ENCODE measurements at places on chromosomes 6 and 20.

DNA sequence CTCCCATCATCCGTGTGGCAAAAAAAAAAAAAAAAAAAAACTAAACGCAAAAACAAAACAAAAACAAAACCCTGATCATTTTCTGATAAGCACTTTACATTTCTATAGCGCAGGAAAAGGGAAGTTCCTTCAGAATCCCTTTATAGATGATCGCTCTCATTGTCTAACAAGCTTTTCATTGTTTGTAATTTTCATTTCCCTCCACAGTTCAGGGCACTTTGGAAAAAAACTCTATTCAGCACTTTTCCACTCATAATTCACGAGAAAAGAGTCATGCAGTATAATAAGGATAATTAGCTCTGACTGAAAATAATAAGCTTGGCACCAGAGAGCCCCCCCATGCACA is 89.4 kb upstream of the ATXN1 start:
- no peak for DNase-seq

DNA sequence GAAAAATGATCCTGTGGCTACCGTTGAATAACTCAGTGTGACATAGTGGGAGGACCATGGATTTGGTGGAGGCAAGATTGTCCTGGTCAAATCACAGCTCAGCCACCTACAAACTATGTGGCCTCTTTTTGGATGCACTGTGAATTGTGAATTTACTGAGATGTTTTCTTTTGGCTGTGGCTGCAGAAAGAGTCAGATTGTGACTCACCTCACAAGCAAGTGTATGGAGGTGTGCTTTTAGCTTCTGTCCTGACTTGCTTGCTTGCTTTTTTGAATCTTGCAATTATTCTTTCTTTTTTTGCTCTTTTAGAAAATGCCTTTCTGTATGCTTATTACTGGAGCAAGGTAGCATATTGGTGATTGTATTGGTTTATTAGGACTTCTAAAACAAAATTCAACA is 122.9 kb upstream of the FOXO3 start:
- DNase-seq = no peak

GRCh38 chr6:28768187-28768913 is 155.4 kb downstream of the TRIM27 start:
- DNase-seq = no peak

DNA sequence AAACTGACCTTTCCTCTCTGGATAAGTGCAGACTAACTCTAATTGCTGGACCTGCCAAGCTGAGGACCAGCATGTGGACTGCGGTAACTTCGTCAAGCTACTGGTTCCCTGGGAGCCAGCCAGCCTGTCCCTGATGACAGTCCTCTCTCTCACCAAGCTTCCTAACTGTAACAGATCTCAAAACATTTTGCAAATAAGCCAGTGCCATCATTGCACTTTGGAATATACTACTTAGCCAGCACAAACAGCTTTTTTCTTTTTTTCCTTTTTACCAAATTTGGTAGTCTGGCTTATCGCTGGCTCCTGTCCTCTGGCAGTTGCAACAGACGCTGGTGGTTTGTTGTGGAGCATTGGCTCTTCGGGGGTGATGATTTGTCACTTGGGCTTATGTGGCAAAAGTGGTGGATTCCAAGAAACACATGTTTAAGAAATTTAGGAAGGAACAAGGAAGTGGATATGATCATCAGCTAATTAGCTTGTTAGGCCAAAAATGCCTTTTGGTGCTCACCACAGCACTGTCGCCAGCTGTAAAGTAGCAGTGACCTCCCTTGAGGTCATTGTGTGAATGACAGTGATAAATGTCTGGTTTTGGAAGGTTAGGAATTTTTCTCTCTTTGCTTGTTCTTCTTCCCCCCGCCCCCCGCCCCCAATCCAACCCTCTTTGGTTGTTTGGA is 171.7 kb downstream of the CLIC5 start:
- no peak for DNase-seq

- DNase-seq = no peak
Measured at GRCh38 chr20:33477386-33478234, 12.3 kb upstream of the CBFA2T2 start.

DNA sequence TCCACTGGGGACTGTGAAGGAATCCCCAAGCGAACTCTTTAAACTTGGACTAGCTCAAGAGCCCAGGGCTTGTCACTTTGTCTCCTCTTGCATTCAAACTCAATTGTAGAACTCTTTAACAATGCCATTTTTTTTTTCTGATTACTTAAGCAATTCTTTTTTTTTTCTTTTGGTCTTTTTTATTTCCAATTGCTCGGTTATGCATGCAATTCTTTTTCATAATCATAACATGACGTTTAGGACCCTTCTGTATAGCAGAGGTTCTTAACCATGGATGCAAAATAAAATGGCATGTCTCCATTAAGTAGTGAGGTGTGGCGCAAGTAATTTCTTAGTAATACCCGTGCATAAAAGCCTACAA is 466 bp upstream of the BFSP1 start:
- no peak for DNase-seq

DNA sequence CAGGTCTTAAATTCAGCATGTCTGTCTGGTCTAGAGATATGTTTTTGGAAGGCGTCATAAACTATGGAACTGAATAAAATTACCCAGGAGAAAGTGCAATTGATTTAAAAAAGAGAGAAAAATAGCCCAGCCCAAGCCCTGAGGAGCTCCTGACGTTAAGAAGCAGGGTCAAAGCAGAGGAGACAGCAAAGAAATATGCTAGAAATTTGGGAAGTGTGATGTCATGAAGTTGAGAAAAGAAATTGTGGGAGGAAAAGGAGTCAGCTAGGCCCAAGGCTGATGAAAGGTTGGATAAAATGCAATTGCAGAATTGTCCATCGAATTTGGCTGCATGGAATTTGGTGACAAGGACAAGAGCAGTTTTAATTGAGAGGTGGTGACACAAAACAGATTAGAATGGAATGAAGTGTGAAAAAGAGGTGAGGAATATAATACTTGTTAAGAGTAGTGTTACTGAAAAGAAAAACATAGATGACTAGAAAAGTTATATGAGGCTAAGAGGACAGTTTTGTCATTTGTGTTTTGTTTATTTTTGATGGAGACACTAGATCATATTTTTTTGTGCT is 381.6 kb downstream of the LAMA2 start:
- no peak for DNase-seq

DNA sequence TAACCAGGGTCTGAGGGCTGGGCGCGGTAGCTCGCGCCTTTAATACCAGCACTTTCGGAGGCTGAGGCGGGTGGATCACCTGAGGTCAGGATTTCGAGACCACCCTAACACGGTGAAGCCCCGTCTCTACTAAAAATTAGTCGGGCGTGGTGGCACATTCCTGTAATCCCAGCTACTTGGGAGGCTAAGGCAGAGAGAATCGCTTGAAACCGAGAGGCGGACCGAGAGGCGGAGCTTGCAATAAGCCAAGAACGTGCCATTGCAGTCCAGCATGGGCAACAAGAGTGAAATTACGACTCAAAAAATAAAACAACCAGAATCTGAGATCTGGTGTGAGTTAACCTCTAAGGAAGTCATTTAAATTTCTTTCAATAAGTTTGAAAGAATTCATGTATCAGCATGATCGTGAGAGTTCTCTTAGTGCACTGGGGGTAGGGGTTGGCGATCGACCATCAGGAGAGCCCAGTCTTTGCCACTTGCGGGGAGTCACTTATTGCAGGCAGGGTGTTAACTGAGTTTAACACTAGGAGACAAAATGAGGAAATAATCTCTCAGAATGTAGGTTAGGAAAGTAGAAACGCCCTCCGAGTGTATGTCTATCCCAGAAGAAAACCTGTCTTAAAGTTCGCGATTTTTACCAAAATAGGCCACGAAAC is 206.5 kb upstream of the ZNF184 start:
- DNase-seq = no peak

DNA sequence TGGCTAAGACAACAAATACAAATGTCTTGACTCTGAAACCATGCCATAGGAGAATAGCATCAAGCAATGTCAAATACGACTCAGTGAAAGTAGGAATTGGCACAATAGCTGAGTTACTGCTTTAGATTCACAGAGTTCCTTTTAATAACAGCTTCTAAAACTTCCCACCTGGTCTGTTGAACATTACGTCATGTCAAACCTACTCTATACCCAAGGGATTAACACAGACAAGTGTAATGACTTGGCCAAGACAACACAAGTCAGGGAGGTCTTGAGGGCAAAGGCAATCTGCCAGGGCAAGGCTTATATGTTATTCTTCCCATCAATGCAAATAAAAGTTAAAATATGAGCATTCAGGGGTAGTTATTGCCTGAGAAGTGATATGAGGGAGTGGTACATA is 265.1 kb upstream of the PRDM1 start:
- no peak for DNase-seq

DNA sequence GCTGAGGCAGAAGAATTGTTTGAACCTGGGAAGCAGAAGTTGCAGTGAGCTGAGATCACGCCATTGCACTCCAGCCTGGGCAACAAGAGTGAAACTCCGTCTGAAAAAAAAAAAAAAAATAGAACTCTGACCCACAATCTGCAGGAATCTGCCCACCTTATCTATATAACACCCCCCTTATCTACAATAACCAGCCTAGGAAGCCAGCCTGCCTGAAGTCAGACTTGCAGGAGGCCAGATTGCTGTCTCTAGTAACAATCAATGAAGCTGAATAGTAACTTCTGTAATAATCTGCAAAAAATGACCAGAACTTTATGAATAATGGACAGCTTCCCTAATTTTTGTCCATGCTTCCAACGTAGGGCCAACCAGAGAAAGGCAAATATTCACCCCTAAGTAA is 352.5 kb downstream of the CD83 start:
- no peak for DNase-seq

DNA sequence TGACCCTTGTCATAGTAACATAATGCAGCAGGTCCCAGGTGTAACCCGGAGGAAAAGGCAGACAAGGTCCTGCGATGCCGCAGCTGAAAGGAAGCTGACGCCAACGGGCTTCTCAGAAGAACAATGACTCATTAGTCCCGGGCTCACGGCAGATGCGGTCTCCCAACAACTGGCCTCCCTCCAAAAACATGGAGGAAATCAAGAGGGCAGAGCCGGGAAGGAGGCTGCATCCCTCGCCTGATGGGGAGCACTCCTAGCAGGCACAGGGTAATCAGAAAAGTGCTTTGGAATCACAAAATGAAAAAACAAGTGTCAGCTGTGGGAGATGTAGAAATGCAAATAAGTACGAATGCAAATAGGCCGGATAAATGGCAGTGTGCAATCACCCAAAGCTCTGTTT is 165.2 kb upstream of the AGPAT4 start:
- no peak for DNase-seq

GRCh38 chr6:9266741-9267140 is 831.4 kb upstream of the SLC35B3 start:
- no peak for DNase-seq

DNA sequence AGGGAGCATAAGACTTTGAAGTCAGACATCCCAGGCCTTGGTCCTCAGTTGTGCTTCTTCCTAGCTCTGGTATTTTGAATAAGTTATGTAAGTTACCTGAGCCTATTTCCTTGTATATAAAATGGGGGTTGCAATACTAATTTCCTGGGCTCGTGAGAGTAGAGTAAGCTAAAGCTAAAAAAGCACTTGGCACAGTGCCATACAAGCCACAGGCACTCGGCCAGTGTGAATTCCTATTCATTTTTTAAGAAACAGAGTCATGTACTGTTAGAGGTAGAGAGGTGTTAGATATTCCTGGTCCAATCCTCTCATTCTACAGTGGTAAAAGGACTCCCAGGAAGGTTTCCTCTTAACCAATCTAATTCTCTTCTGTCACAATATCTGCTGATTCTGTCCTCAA is 79.6 kb upstream of the EPB41L1 start:
- DNase-seq = no peak

DNA sequence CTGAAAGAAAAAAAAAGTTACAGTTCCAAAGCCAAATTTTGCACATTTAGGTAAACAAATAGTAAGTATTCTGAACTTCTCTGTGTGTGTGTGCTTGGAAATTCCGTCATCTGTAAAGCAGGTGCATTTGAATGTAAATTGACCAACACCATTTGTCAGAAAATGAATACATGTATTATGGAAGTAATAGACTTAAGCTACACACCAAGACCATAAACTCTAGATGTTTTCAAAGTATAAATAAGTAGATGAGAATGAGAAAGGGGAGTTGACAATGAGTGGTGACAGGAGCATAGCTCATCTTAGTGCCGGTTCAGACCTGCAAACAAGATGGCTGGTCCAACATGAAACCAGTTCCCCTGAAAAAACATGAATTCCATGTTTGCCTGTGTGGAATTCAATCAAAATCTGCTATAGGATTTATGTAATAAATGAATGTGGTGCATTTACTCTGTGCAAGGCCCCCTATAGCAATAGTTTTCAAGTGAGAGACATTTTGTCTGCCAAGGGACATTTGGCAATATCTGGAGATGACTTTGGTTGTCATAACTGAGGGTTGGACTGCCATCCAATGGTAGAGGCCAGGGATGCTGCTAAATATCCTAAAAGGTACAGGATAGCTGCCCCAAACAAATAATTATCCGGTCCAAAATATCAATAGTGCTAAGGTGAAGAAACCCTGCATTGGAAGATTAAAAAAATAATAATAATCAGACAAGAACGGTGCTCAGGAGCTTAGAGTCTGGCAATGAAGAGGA is 11.0 kb upstream of the FILIP1 start:
- DNase-seq = no peak

GRCh38 chr6:170088582-170088955 is 202.3 kb downstream of the DLL1 start:
- DNase-seq = no peak

- no peak for DNase-seq
Measured at GRCh38 chr20:2300420-2300819, 4.6 kb downstream of the TGM3 start.

DNA sequence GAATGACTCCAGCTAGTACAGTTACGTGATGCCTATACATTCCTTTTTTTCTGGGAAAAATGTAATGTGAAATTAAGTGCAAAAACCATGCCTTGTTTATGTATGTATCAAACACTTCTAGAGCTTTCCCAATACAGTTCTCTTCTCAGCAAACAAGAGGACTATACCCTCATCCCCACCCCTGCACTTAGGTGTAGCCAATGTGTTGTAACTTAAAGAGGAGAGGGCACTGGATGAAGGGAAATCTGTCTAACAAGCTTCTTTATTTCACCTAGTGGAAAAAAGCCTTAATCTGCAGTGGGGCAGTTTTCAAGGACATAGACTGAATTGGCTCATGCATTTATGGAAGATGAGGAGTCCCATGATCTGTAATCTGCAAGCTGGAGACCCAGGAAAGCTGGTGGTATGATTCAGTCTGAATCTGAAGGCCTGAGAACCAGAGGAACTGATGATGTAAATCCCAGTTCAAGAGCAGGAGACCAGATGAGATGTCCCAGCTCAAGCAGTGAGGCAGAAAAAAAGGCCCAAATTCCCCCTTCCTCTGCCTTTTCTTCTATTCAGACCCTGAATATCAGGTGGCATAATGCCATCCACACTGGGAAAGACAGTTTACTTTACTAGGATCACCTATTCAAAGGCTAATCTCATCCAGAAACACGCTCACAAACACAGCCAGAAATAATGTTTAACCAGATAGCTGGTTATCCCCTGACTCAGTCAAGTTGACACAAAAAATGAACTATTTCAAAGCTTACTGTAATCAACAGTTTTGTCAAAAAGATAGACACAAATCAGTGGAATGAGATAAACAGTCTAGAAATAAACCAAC is 25.8 kb upstream of the SLC17A3 start:
- no peak for DNase-seq

GRCh38 chr6:46221222-46221793 is 50.5 kb upstream of the ENPP5 start:
- DNase-seq = no peak

Measured in esophagus squamous epithelium (tissue), 5 donors.